ENCODE measurements at places on chromosomes 3 and 15.
A peak's percentile ranks its signal among the peaks of the same experiment; 100 is the strongest.

GRCh38 chr15:39666677-39667076, 85.8 kb downstream of the THBS1 start:
- no peak for DNase-seq

DNA sequence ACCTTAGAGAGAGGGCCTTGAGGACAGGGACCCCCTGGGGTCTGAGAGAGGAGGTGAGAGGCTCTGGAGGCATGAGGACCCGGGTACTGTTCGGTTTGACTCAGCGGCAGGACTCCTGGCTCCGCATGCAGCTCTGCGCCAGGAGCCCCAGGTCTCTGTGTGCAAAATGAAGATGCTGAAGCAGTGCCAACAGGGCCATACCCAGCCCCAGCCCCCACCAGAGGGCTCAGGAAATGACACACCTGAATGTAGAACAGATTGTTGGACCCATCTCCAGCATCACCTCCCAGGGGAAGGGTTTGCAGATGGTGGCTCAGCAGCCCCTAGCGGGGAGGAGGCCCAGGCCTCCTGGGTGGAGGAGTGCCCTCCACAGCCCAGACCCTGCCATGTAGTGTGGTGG, 30.2 kb downstream of the EPHB3 start:
- no peak for DNase-seq

DNA sequence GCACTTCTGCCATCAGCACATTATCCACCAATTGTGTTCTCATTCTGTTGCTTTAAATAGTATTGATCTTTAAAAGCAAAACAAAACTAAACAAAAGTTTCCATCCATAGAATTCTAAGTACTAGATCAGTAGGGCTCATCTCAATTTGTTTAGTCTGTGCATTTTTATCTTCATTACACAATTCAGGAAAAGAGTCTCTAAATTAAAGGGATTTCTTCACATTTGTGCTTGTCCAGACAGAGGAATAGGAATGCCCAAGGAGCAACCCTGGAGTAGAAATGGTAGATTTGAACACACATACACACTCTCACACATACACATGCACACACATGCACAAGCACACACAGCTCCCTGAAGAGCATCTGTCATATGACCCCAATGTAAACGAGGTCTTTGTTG, 21.4 kb downstream of the LMCD1 start:
- no peak for DNase-seq

GRCh38 chr15:101550124-101550523, 60.6 kb upstream of the PCSK6 start:
- DNase-seq, result no peak

GRCh38 chr3:187939891-187940290, 194.6 kb upstream of the BCL6 start:
- no peak for DNase-seq

- DNase-seq, result no peak
Observed at GRCh38 chr15:98842973-98843285, 164.7 kb downstream of the PGPEP1L start.

DNA sequence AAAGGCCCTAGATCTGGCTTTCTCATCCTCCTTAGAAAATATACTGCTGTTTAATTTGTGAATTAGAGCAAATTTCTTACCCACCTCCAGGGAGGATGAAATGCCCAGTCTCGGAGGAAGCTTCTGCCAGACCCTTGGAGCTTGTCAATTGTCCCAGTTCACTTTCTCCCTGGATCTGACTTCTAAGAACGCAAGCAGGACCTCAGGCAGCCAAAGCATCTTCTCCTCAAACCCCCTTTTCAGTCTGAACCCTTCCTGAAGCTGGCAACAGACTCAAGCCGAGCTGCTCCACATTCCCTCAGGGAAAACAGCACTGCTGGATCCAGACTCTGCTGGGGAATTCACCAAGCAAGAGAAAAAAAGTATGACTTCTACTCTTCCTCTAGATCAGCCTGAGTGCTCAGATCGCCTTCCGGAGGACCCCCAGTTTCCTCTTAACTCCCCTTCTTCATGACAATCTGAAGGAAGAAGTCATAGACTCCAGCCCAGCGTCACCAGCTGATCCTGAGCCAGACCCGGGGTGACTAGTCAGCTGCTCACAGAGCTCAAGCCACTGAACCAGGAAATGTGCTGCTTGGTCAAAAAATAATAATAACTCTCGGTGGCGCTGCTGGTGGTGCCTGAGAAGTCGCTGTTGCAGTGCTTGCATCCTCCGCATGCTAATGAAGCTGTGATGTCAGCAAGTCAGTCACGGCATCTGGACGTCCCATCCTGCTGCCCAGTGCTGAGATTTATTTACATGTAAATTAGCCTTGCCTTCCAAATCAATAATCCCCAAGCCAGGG, at the start of gene PRICKLE2:
Gene PRICKLE2 (minus strand): TSS at position 641 of the 785 bp plus-strand sequence. CDS start 26,539 bp downstream, outside the sequence.
- peak; percentile 74 for DNase-seq

GRCh38 chr3:14525685-14526631, 14.2 kb downstream of the GRIP2 start:
- no peak for DNase-seq

DNA sequence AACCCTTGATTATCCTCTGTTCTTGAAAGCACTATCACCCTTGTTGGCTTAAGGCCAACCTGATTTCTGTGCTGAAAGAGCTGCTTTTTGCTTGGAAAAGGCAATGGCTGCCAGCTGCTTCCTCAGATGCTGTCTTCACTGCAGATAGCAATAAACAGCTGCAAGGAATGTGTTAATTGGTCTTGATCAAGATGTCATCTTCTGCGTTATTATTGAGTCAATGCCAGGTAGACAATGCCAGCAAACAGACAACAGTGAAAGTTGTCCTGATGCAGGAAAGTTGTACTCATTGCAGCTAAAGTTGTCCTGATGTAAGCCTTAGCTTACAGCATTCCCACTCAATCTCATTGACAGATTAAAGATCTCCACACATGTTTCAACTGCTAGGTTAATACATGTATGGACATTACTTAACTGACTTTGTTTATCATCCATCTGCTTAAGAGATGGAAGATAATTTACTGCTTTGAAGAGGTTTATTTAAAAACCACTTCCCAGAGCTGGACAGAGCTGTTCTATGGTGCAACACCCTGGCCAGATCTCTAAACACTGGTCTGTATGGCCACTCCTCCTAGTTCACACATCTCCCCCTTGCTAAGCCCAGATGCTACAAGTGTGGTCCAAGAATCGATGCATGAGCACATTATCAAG, 251.0 kb upstream of the MCTP2 start:
- no peak for DNase-seq

- no peak for DNase-seq
Observed at GRCh38 chr3:34464646-34465045, 666.2 kb downstream of the PDCD6IP start.

DNA sequence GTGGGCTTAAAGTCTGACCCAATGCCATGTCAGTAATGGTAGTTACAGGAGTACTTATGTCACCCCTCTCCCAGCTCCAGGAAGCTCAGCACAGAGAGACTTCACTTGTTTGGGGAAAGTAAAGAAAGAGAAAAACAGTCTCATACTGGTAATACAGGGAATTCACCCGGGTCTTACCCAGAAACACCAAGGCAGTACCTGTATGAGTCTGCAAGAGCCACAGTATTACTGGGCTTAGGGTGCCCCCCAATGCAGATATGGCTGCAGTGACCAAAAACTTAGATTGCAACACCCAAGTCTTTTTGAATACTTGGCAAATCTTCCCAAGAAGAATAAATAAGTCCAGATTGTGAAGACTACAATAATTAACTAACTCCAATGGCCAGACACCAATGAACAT, 622.1 kb downstream of the IGSF11 start:
- DNase-seq, result no peak

GRCh38 chr3:28867836-28868235, 413.0 kb upstream of the RBMS3 start:
- no peak for DNase-seq

DNA sequence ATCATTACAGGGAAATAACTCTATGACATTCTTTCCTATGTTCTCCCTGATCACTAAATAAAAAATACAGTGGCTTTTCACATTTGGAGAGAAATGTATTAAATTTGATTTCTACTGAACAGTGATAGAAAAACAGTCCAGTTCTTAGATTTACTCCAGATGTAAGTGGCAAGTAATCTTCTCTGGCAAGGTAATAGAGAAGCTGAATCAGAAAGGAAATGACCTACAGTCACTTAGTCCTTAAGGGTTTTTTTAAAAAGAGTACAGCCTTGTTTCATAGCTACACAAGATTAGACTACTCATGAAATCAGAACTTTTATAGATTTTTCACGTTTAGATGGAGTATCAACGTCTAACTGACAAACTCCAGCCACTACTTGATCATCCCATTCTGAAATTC, 236.9 kb downstream of the CADPS start:
- no peak for DNase-seq

- DNase-seq, result no peak
Observed at GRCh38 chr15:97750060-97750459, 210.4 kb upstream of the ARRDC4 start.

DNA sequence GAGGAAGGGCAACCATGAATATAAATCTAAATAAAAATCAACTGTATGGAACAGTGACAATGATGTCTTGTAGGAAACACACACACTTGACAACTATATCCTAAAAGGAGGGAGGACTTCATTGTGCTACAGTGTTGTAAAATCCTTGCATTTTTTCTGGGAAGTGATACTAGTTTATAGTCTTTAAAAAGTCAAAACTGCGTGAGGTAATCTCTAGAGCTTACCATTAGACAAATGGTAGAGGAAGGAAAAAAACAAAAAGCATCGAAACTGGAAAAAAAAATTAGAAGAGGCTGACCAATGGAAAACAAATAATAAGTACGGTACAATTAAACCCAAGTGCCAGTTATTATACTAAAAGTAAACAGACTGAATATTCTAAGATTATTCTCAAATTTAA, 38.7 kb downstream of the CHSY1 start:
- DNase-seq, result no peak

Data from right renal pelvis (tissue), 4 donors.